ENCODE measurements at places on chromosomes 4 and X.

DNA sequence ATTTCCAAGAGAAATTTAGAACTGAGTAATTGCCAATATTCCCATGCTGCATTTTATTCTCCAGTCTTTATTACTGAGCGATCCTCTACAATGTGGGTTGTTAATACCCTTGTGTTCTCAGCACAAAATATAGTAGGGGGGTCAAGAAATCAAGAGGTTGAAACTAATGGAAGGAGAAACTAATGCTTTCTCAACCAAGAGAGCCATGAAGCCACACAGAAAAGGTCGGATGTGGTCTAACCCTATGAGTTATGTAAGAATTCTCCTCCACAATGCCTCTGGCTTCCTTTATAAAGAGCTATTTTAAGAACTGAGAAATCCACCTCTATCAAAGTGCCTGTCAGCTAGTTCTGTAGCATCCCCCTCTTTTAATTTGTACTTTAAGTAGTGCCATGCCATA, 268.5 kb downstream of the CHIC1 start:
- DNase-seq, result no peak

DNA sequence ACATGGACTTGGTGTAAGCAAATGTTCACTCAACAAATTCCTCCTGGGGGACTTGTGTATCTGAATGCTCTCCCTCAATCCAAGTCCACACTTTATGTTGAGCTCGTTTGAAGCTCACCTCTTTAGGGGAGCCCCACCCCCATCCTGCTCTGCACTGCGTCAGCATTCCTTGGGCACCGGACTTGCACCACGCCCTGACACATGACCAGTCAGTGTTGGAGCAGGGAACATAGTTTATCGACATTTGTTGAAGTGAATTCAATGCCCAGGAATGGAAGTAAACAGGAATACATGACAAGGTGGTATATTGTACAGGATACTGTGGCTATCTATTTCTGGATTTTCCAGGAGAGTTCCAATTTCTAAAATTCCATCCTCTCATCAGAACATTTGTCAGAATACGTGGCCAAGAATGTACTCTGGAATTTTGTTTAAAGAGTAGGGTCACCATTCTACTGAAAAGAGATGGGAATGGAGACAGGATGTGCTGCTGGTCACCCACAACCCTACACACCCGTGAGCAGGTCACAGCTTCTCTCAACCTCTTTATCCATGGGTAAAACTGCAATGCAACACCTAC, 60.0 kb upstream of the LNX1 start:
- no peak for DNase-seq

DNA sequence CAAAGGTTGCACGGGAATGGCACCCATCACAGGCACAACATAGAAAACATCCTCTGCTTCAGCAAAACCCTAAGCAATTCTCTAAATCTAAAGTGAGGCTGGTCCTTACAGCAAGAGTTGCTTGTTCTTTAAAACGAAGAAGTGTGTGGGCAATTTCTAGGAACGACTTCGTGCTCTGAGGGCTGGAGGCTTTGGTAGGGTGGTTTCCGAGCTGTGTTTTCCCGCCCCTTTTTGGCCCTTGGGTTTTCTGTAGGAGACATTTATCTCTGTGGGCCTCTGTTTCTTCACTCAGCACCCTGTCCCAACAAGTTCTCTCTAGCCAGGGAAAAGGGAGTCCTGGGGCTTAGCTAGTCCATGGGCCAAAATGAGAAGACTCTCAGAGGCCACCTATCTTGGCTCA, 84.2 kb downstream of the SLC2A9 start:
- DNase-seq, result no peak

DNA sequence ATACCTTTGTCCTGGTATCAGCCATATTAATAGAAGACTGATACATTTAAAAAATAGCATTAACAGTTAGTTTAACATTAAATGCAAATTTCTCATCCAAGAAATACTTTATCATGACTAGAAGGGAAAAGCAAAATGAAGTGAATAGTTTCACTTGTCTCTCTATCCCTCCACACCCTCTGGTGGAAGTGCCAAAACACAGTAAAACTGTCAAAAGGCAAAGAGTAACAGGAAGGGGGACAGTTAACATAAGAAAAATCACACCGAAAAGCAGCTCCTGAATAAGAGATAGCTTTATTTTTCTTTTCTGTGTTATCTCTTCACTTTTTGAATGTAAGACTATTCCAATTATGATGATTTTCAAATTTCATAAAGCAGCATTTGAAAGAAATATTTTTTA, 187.2 kb downstream of the FBXW7 start:
- DNase-seq, result no peak

GRCh38 chrX:40418146-40418812, 162.5 kb upstream of the ATP6AP2 start:
- no peak for DNase-seq

DNA sequence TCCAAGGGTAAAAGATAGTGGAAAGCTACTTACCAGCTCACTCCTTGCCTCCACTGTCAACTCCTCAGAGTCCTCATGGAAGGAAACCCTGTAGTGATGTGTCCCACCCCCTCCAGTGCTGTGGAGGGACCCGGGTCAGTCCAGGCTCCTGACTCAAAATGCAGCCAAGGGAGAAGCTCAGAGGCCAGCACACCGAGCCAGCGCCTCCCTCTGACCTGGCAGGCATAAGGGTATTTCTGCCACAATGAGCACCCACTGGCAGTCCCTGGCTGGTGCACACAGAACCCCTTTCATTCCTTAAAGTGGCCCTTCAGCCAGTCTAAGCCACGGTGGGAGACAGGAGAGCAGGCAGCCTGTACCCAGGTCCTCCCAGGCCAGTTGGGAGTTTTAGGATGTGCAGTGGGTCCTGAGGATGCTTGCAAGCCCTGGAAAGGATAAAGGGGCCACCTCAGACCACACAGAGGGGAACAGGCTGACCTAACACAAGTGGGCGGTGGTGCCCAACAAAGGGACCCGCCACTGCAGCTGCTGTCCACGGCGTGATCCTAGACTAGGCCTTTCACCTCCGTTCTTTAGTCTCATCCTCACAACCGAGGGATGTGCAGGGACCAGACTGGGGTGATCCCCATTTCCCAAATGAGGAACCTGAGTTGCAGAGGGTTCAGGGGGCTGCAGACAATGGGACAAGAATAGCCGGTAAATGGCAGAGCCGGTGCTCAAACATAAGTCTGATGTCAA, 5.7 kb downstream of the JAKMIP1 start:
- no peak for DNase-seq

- DNase-seq, result no peak
Measured at GRCh38 chrX:128458888-128459287, 406.7 kb upstream of the ACTRT1 start.

GRCh38 chr4:4440333-4441061, 53.6 kb downstream of the NSG1 start:
- DNase-seq, result no peak

- no peak for DNase-seq
Measured at GRCh38 chr4:153062652-153063168, 126.6 kb downstream of the FHDC1 start.

DNA sequence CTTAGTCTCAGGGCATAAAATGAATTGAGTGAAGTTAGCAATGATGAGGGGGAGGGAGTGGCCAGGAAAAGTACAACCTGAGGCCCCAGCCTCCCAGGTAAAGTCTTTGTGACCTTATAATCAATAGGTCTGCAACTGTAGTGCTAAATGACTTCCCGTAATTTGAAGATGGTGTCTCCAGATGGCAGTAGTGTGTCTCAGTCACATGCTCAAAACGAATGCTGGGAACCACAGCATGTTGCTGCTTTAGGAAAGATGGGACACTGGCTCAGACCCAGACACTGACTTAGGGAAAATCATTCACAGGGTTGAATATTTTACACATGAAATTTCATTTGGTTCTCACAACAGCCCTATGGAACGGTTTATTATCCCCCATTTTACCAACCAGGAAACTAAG, 10.3 kb downstream of the SRPX2 start:
- no peak for DNase-seq

- no peak for DNase-seq
Measured at GRCh38 chrX:101931136-101931487, 715 bp downstream of the ZMAT1 start.

- no peak for DNase-seq
Measured at GRCh38 chr4:138555584-138555983, 313.4 kb upstream of the SLC7A11 start.

GRCh38 chr4:101792056-101792590, 1.6 kb downstream of the BANK1 start:
- DNase-seq, result no peak
